ENCODE measurements at places on chromosomes 16 and 17.

DNA sequence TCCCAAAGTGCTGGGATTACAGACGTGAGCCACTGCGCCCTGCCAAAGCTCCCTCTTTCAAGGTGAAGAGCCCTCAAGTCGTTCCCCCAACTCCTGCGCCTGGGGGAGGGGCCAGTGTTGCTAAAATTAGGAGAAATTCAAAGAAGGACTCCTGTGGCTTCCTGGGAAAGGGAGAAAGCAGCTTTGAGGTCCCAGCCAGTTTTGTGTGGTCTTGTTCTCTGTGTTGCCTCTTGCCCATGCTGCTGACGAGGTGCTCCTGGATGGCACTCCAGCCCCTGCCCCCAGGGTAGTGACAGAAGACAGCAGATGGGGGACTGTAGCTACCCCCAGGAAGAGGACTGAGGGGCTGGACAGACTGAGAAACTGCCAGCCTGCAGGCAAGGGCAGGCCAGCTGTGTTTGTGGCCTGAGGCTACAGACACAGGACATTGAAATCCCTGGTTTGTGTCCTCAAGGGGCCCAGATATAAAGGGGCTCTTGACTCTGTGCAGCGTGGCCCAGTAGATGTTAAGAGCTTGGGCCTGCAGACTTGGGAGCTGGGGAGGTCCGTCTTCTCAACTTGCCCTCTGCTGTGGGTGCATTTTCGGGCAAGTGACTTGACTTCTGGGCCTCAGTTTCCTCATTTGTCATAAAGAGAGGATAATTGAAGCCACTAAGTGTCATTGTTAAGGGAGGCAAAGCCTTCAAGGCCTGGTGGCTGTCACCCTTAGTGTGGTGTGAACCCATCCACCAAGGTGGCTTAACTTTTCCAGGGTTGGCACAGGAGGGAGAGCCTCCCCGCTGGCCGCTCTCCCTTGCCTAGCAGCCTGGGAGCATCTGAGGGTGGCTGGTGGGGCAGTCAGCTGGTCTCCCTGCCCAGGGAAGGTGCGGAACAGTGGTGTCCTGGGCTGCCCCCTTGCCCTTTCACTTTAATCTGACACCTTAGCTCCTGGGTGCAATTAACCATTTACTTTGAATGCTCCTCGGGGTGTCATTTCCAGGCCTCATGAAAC, 4.1 kb downstream of the UBALD2 start:
- DNase-seq: no peak

GRCh38 chr17:82034371-82035011, 3.0 kb downstream of the DCXR start:
- no peak for DNase-seq

GRCh38 chr17:75205793-75206163, 299 bp downstream of the NUP85 start:
- DNase-seq: no peak

DNA sequence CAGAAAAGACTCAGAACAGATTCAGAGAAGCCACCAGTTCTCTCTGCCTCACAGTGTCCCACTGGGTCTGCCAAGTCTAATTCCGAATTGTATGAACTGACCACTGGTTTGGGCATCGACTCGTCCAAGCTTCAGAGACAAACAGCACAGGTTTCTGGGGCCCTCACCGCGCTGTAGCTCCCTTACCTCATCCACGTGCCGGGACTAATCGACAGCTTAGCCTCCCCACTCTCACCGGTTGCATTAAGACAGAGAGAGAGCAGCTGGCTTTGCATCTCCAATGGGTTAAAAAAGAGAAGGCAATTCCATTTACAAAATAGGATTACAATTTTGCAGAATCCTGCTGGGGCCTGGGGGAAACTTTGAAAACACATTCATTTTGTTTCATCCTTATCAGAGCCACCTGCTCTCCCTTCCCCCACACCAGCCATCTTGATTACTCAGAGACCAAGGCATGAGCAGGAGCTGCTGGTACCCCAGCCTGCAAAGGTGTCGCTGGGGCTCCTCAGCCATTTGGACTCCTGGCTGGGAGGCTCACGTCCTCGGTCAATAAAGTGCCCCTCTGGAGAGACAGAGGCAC, 95.3 kb upstream of the RPL38 start:
- DNase-seq: no peak

- no peak for DNase-seq
Observed at GRCh38 chr16:88481851-88482250, 28.8 kb downstream of the ZFPM1 start.

DNA sequence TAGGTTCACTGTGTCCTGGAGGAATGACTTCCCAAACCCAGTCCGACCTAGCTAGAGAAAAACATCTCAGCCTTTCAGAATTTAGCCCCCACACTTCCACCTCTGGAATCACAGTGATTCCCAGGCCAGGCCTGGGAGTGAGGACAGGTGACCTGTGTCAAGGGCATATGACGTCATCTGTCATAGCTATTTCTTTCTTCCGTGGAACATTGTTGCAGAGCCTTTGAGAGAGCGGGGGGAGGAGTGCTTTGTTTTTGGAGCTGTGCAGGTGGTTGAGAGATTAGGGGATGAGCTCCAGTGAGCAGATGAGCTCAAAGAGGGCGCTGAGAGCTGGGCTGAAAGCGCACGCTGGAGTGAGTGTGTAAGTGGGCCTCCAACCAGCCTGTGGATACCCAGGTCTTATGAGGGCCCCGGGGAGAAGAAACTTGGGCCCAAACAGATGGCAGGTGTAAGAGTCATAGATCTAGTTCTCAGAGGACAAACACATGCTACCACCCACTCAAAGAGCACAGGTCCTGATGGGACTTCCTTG, 344.8 kb downstream of the SNX29 start:
- peak; percentile 87 for DNase-seq

Measured in NCI-H187 treated with DMSO at 0.1 percent for 48 hours (cell line).